ENCODE measurements at places on chromosomes 2 and 18.

DNA sequence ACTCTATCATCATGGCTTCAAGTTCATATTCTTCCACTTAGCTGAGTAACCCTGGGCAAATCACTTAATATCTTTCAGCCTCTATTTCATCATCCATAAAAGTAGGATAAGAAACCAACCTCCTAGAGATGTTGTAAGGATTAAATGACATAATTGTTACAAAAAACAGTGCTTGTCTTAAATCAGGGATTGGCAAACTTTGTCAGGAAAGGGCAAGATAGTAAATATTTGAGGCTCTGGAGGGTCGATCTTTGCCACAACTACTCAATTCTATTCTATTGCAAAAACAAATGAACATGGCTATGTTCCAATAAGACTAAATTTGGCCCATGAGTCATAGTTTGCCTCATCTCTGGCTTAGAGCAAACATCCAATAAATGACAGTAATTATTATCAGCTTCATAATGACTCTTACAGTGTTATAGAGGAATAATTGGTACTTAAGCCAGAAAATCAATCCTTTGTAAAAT lies 184.7 kb downstream of the SATB2 start:
- DNase-seq: no peak

DNA sequence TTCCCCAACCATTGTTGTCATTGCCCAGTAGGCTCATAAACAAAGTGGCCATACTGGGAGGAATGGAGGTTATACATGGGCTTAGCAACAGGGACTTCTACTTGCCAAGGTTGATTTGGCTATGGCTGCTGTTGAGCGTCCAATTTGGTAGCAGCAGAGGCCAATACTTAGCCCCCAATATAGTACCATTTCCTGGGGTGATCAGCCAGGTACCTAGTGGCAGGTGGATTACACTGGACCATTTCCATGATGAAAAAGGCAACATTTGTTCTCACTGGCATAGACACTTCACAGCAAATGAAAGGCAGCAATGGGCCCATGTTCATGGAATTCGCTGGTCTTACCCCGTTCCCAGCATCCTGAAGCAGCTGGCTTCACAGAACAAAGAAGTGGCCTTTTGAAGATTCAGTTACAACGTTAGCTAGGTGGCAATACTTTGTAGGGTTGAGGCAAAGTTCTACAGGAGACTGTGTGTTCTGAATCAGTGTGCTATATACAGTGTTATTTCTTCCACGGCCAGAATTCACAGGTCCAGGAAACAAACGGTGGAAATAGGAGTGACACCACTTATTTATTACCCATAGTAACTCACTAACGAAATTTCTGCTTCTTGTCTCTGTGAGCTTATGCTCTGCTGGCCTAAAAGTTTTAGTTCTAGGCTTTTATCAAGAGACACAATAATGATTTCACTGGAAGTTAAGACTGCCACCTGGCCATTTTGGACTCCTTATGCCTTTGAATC lies 37.5 kb downstream of the FBXO11 start:
- no peak for DNase-seq

DNA sequence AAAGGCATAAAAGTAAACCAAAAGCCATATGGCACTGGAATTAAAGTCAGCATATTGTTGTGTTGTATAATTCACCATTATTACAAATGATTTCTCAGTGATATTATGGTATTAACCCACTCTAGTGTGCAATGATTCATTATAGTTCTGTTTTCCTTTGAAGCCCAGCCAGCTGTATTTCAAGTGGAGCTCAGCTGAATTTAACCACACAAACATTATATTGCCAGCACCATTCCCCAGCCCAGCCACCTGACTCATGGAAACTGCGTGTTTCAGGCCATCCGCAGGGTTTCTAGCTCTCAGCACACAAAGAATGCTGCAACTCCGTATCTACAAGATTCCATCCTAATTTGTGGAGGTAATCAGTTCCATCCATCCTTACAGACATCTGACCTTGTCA lies 166.8 kb upstream of the CHAC2 start:
- DNase-seq: no peak

- DNase-seq: no peak
Measured at GRCh38 chr18:62347089-62347506, 22.0 kb downstream of the TNFRSF11A start.

DNA sequence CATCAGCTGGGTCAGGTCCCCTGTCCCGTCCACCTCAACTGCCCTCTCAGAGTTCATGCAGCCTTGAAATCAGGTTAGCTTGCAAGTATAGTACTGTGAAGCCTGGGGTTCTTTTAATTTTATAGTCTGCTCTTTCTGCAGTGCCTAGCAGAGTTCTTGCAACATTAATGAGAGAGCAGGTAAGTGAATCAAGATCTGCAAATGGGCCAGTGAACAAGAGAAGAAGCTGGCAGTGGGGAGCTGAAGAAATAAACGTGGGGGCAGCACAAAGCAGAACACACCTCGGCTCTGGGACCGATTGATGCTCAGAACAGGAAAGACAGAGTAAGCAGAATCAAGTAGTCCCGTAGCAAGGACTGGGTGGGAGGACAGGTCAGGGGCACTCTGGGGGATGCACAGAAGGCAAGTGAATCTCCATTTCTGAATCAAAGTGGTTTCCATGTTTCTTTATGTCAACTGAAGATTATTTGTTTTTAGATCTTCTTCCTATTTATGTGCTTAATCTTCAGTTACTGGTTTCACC lies 675.5 kb downstream of the RNF144A start:
- DNase-seq: no peak

- DNase-seq: no peak
Measured at GRCh38 chr18:67608615-67609273, 92.2 kb upstream of the DSEL start.

DNA sequence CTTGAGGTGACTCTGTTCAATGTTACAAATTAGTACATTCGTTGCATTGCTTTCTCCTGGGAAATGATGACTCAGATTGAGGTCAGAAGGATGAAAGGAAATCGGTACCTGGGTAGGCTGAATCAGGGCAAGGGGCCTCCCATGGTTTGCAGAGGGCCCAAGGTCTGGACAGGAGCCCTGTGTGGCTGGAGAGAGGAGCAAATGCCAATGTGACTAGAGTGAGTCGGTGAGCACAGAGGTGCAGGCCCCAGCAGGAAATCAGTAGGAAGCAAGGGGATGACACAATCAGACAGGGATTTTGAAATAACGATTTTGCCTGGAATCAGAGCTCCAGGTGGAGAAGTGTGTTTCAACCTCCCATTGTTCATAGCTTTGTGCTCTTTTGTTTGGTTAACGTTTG lies 118.9 kb downstream of the CCDC102B start:
- DNase-seq: no peak

GRCh38 chr2:74779265-74779558 lies 54.7 kb upstream of the HK2 start:
- no peak for DNase-seq

DNA sequence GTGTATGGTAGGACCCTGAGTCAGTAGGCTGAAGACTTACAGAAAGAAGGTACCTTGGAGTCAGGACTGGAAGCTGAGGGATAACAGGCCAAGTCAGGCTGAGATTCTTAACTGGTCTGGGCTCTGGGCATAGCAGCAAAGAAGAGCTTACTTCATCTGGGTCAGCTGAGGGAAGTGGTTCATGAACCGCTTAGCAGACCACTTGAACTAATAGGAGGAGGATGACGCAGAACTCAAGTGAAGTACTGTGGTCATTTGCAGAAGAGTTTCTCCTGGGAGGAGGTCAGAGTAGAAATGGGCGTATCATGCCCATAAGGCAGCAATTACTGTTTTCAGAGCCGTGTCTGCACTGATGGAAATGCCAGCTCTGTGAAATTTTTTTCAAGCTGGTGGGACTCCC lies 164.5 kb downstream of the LCLAT1 start:
- no peak for DNase-seq

DNA sequence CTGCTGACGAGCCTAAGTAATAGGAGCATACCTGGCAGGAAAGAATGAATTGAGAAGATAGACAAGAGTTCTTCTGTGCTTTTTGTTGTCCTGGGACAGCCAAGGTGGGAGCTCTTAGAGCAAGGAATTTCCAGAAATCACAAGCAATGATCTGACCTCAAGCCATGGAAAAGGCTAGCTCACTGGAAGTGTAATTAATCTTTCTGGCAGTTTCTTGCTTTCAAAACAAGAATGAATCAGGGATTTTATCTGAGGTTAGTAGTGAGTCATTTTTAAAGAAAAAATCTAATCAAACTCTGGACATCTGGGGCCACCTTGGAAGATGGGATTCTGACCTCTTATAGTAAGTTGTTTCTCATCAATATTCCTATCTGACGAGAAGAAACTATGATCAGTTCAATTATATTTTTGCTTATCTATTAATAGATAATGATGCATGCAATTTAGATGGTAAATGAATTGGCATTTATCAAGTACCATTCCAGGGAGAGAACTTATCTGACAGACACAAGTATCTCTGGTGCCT lies 98.0 kb downstream of the ADCYAP1 start:
- no peak for DNase-seq

DNA sequence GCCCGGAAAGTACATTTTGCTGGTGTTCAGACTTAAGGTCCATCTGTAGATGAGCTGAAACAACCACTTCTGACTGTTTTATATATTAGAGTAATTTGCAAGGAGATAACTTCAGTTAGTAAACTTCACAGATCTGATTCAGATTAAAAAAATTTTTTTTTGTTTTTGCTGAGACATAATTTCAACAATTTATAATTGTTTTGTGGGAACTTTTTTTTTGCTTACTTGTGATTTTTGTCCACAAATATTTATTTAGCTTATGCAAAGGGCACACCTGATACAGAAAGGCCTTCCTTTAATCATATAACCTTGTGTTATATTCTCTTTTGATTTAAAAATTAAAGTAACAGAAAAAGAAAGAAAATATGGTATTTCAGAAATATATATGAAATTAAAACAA lies 9.6 kb upstream of the SCN9A start:
- no peak for DNase-seq

GRCh38 chr2:232611559-232612218 lies 21.7 kb upstream of the EFHD1 start:
- peak; percentile 66 for DNase-seq

DNA sequence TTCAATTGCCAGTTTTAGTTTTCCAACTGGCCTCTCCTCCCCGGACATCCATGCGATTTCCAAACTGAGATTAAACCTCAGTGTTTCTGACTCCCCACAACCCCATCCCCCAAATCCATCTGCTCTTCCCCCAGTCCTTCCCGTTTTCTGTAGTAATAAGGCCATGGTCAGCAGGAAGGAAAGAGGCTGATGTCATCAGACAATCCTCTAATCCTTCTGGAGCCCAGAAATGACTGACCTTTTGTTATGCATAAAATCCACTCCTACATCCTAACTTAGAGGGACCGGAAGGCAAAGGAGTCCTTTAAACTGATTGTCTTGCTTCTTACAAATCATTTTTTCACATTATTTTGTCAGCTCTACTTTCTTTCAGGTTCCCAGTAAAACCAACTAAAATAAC lies 155.8 kb downstream of the INO80D start:
- no peak for DNase-seq

DNA sequence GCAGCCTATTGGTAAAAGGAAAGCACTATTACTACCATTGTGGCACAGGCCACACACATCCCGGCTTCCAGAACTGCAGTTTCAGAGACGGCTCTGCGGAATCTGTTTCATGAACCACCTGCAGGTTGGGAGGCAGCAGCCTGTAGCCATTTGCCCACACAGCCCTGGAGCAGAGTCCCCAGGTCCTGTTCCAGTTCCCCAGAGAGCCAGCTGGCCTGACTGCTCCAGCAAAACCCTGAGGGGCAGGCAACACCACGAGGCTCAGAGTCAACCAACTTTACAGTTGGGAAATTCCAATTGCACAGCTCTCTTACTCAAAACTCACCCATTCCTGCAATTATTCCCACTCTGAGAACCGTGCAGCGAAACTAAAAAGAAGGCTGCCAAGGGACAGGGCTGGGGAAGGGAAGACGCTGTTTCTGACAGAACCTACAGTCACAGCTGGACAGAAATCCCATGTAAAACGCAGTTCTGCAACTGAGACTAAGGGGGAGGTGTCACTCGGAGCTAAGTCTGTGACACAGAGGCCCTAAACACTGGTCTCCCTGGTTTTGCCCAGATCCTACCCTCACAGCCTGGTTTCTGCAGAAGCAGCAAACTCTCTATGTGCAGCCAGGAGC lies 219.4 kb downstream of the TMEM163 start:
- no peak for DNase-seq

- peak; percentile 61 for DNase-seq
Measured at GRCh38 chr2:68832233-68832869, 38.8 kb downstream of the BMP10 start.

DNA sequence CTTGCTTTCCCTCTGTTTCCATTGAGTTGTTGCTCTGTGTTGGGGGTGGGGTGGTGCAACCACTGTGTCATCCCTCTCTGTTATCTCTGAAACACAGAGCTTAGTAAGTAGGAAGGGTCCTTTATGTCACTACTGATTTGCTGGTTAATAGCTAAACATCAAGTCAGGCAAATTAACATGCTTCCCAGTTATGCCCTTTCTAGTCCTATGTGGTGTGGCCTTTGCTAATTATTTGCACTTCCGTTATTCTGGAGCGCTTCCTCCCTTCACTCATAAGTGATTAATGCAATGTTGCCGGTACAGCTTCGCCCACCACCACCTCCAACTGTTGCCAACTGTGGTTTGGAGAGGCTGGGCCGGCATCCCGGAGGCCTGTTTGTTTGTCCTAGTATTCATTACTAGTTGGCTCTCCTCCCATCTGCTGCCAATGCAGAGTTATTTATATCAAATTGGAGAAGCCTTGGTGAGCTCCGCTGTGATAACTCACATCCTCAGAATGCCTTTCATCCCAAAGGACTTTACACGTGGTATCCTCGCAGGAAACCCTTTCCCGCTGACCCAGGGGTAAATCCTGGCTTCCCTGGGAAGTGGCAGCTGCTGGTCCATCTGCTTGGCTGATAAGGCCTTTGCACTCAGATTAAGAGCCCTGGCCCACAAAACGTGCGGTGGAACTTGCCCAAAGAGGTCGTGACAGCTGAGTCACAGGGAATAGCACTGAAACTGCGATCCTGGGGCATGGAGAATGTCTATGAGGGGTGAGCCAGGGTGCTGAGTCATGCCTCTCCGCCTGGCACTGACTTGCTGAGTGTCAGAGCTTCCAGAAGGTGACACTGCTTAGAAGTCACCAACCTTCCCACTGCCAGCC lies 72.0 kb upstream of the ZCCHC2 start:
- DNase-seq: no peak

GRCh38 chr2:28643327-28643726 lies 108.3 kb upstream of the PPP1CB start:
- no peak for DNase-seq

GRCh38 chr2:1837458-1837857 lies 93.1 kb upstream of the PXDN start:
- DNase-seq: no peak

DNA sequence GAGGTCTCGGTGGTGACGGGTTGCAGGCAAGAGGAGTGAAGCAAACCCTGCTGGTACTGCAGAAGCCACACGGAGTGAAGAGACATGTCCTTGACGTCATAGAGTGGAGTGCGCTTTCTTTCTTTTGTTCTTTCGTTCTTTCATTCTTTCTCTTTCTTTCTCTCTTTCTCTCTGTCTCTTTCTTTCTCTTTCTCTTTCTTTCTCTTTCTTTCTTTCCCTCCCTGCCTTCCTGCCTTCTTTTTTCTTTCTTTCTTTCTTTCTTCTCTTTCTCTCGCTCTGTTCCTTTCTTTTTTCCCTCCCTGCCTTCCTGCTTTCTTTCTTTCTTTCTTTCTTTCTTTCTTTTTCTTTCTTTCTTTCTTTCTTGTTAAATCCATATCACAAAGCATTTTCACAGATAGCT lies 39.2 kb downstream of the LRRFIP1 start:
- no peak for DNase-seq

All from activated naive CD8-positive, alpha-beta T cell treated with anti-CD3 and anti-CD28 coated beads for 36 hours (primary cell).